ENCODE measurements at places on chromosomes 13 and 19.

DNA sequence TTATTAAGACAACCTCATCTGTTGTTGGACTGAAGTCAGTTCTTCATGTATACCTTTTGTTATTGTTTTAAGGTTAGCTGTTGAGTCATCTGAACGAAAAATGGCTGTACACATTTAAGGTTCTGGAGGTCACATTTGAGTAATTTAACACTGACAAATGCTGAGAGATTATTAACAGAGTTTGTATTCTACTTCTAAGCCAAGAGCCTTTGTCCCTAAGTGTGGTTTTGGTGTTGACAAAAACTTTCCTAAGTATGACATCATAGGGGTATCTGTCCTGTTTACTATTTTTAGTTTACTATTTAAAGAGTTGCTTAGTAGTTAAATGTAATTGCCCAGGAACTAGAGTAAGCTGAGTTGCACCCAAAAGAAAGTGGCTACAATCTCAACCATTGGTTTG lies 71.9 kb downstream of the CDK8 start:
- peak; percentile 70 for DNase-seq

DNA sequence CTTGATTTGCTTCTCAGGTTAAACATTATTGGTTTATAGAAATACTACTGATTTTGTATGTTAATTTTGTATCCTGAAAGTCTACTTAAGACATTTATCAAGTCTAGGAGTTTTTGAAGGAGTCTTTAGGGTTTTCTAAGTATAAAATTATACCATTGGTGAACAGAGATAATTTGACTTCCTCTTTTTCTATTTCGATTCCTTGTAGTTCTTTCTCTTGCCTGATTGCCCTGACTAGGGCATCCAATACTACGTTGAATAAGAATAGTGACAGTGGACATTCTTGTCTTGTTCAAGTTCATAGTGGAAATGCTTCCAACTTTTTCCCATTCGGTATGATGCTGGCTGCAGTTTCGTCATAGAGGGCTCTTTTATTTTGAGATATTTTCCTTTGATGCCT lies 807.5 kb upstream of the SLC10A2 start:
- DNase-seq: no peak

GRCh38 chr13:99000137-99000536 lies 22.3 kb upstream of the DOCK9 start:
- no peak for DNase-seq

GRCh38 chr19:35518313-35518712 lies 4.9 kb upstream of the DMKN start:
- peak; percentile 80 for DNase-seq

GRCh38 chr13:25675060-25675459 lies 303.3 kb downstream of the ATP8A2 start:
- no peak for DNase-seq

DNA sequence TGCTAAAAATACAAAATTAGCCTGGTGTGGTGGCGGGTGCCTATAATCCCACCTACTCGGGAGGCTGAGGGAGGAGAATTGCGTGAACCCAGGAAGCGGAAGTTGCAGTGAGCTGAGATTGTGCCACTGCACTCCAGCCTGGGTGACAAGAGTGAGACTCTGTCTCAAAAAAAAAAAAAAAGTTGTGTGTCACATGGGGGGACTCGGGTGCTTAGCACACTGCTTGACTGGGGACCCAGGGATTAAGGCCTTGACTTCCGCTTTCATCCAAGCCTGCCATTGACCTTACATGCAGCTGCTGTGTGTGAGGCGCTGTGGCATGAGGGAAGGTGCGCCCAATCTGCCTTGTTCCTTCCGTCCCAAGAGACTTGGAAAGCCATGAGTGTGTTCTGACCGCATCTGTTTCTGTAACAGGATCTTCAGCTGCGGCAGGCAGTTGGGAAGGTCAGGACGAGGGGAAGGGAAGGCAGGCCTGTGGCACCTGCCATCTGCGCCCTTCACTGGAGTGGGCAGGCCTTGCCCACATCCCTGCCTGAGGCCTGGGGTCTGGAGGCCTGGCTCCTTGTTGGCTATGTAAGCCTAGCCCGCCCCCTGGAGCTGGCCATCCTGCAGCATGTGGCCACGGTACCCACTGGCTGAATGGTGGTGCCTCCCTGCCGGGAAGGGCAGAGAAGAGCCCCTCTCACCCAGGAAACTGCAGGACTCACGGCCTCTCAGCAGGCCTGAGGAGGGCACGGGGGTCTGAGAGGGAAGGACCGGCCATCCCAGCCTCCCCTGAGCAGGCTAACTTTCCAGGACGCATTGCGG lies 23.0 kb downstream of the PPP1R37 start:
- peak; percentile 100 for DNase-seq

DNA sequence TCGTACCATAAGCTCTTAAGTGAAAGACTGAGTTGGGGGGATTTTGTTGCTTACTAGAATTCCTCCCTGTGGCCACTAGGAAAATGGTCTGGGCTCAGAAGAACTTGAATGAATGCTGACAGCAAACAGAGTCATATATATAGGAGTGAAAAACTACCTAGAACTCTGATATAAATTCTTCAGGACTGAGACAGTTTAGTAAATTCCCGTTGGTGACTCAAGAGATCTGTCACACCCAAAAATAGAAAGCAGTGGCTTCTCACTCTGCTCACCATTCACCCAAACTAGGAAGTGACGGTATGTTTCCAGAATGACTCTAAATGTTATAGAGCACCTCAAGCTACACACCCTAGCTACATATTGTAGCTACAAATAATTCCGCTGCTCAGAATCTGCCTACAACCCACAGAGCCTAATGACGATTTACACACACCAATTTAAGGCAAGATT lies 116.2 kb downstream of the TBC1D4 start:
- peak; percentile 89 for DNase-seq

- no peak for DNase-seq
These were observed 56.2 kb downstream of the ARHGAP35 start for GRCh38 chr19:46917002-46917401.

DNA sequence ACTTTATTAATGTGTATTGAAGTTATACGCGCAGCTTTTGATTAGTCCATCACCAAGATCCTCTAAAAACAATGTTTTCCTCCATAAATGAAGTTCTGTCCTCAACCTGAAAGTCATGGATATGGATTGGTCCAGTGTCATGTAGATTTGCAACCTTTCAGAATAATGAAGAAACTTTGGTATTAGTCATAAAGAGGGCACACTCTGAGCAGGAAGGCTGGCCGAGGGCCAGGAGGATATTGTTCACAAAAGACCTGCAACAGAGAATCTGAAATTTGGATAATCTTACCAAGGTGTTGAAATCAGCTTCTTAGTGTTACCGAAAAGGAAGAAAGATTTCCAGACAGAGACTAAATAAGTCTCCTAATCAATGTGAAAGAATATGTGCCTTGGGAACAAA lies 20.7 kb downstream of the CLDN10 start:
- no peak for DNase-seq

- DNase-seq: peak; percentile 30
These were observed 1.5 kb downstream of the N4BP2L1 start for GRCh38 chr13:32426191-32426989.

DNA sequence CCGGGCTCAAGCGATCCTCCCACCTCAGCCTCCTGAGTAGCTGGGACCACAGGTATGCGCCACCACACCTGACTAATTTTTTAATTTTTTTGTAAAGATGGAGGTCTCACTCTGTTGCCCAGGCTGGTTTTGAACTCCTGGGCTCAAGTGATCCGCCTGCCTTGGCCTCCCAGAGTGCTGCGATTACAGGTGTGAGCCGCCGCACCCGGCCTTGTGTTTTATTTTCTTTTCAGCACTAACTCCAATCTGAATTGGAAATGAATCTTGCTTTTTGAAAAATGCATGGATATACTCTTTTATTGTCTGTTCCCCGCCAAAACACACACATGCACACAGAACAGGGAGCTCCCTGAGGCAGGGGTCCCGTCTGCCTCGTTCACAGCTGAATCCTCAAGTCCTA lies 1.3 kb upstream of the ISOC2 start:
- no peak for DNase-seq

DNA sequence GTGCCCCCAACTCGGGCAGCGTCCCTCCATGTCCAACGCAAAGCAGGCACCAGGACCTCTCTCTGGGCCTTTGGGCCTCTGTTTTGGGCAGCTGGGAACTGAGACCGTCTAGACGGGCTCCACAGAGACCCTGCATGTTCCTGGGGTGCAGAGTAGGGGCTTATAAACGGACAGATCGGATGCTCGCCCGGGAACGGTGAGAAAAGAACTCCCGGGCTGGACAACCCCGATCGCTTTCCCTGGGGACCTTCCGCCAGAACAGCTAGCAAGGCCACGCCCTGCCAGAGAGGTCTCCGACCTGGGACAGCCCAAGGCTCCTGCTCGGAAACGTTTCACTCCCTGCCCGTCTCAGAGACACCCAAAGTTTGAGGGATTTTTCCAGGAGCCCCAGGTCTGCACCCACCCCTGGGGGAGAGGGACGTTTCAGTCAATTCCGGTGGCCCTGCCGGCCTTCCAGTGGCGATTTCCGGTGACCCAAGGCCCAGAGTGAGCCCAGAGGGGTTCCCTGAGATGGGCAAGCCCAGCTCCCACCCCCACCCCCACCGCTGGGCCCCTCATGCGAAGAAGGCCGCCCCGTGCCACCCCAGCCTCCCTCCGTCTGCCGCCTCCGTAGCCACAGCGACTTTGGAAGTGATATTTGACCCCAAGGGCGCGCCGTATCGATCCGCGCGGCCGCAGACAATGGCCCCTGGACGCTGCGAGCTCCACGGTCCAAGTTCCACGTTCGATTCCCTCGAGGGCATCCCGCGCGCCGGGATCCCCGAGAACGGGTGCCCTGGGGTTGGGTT lies 1.7 kb downstream of the NR2F6 start:
- peak; percentile 63 for DNase-seq

DNA sequence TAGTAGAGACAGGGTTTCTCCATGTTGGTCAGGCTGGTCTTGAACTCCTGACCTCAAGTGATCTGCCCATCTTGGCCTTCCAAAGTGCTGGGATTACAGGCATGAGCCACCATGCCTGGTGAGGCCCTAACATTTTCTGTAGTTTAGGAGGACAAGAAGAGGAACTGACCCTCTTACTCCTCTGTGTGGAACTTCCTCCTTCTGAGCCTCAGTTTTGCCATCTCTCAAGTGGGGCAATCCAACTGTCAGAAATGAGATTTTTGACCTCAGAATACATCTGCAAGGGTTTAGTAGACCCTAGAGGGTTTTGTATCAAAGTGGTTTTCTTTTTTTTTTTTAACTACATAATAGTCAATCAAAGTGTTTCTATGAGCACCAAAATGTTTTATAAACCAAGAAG lies 2.4 kb downstream of the DKKL1 start:
- DNase-seq: no peak

DNA sequence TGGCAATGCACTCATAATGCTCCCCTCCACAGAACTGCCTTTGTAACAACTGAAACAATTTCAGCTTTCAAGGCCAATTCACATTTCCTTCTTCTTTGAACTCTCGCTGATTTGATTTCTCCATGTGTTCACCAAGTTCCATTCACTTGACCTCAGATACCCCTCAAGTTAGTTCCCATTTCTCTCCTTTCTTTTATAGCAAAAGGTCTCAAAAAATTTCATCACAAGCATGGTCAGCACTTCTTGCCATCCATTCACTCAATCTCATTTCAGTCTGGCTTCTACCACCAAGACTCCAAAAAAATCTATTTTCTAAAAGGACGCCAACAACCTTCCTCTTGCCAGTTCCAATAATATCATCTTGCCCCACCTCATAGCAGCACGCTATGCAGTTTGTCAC lies 135.7 kb downstream of the DIAPH3 start:
- DNase-seq: no peak

DNA sequence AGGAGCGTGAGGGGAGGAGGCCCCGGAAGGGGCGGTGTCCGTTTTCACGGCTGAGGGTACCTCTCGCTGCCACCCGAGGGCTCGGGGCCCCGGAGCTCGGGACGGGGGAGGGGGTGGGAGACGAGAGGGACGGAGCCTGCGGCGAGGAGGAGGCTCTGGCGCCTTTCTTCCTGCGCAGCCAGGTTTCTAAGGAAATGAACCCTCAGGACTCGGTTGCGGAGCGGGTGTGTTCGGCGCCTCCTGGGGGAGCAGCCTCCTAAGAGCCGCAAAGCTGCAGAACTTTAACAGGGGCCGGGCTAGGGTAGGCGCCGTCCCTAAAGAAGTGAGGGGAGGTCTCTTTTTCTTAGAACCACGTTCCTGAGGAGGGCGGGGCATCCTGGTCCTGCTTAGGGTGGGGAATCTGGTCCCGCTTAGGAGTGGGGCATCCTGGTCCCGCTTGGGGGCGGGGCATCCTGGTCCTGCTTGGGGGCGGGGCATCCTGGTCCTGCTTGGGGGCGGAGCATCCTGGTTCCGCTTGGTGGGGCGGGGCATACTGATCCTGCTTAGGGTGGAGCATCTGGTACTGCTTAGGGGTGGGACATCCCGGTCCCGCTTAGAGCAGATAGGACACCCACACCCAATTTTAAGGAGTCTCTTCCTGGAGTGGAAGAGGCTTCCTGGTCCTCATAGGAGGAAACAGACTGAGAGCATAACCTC lies 6.2 kb downstream of the SYT5 start:
- peak; percentile 65 for DNase-seq

DNA sequence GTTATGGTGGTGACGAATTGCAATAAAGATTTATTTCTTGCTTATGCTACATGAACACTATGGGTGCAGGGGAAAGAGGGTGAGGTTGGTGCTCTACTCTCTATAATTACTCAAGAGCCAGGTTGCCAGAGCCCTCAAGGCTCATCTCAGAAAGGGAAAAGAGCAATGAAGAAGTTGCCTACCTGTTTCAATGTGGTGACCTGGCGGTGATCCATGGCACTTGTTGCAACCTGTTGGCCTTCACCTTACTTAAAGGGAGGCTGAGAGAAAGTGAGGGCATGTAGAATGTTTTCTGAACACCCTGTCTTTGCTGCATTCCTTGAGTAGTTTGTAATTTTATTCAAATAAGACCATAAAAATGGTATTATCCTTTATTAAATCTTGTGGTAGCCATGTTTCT lies 394.4 kb downstream of the GPC6 start:
- DNase-seq: no peak

DNA sequence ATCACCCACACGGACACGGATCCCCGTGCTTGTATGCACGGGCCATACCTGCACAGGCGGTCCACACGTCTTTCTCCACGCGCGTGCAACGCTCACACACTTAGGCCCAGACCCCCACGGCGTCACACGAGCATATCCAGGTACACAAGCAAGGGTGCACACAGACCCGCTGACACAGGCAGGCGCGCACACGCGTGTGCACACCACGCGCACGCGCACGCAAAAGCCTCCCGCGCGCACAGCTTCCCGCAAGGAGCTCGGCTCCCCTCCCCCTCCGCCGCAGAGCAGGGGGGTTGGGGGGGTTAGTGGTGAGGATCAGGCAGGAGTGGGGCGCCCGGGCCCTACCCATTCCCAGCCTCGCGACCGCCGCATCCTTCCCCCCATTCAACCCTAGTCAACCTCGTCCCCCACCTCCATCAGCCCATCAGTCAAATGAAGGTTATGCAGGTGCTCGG lies 407 bp downstream of the RAB3A start:
- DNase-seq: no peak
